Activated naive CD8-positive, alpha-beta T cell treated with anti-CD3 and anti-CD28 coated beads, Interleukin-2, amount 10 ng/mL, durations not matched to agents 7 days and 5 days (primary cell): ENCODE measurements at places on chromosomes 13 and 19. TPM values are rescaled to one million over a fixed set of nuclear protein-coding genes. Genes with fewer than 3 reads are reported as not detected.

BRME1 gene
- total RNA-seq = 5.5 TPM

SYNE4 gene
- 3.8 TPM for total RNA-seq

LYPD3 gene
- 1.2 TPM for total RNA-seq

ATP4A gene
- total RNA-seq = not detected

ADAT3 gene
- total RNA-seq = 9.3 TPM

SRRM5 gene
- total RNA-seq = 0.68 TPM

- no peak overlapping the region for H3K27ac ChIP-seq
- no peak for DNase-seq
- H3K27me3 ChIP-seq = peaks cover 35% of the 10 kb centered on the region
These were observed 10.4 kb downstream of the GJB2 start for GRCh38 chr13:20182231-20182846.

DNA sequence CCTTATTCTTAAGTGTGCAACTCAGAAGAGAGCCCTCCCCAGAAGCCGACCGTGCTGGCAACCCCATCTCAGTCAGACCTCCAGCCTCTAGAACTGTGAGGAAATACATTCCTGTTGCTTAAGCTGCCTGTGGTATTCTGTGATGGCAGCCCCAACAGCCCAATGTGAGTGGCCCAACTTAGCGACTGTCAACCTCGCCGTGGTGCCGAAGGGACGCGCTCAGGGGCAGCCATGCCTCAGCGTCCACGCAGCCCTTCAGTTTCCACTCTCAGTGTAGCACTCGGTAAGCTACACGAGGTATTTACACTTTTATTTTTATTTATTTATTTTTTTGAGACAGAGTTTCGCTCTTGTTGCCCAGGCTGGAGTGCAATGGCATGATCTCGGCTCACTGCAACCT, 18.4 kb downstream of the PROZ start:
- no peaks in the 10 kb centered on the region for H3K27me3 ChIP-seq
- DNase-seq = no peak
- H3K4me1 ChIP-seq = peaks cover 15% of the 10 kb centered on the region
- peaks cover 28% of the 10 kb centered on the region for H3K36me3 ChIP-seq
- H3K27ac ChIP-seq = no peak overlapping the region
- H3K4me3 ChIP-seq = no peak overlapping the region

DNA sequence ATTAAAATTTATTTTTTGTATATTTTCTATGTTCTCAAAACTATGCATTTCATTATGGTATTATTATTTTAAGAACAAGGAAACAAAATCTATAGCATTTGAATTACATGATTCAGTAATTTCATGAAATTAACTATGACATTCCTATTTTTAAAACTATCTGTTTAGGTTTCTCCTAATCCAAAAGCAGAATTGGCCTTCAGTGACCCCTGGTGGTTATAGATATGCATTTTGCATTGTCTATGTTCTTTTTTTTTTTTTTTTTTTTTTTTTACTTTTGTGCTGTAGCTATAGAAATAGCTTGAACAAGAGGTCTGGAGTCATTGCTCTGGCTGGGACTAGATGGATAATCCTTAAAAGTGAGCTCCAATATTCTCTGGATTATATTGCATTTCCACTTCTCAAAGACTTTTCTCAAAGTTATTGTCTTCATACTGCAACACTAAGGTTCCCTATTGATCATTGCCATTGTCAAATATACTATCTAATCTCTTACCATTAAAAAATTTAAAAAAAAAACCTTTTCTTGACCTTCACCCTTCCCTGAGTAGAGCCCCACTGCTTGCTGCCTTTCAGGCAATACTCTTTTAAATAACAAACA, 15.9 kb upstream of the DNAJC3 start:
- no peaks in the 10 kb centered on the region for H3K4me1 ChIP-seq
- peaks cover 31% of the 10 kb centered on the region for H3K27me3 ChIP-seq
- DNase-seq = no peak
- H3K36me3 ChIP-seq = no peaks in the 10 kb centered on the region
- no peak overlapping the region for H3K27ac ChIP-seq

GRCh38 chr13:102367836-102368235, 34.0 kb downstream of the FGF14 start:
- no peaks in the 10 kb centered on the region for H3K27me3 ChIP-seq
- H3K36me3 ChIP-seq = no peaks in the 10 kb centered on the region
- H3K4me1 ChIP-seq = no peaks in the 10 kb centered on the region
- H3K27ac ChIP-seq = no peak overlapping the region
- no peak for DNase-seq

- H3K36me3 ChIP-seq = no peaks in the 10 kb centered on the region
- no peak overlapping the region for H3K27ac ChIP-seq
- DNase-seq = no peak
- peaks cover 8% of the 10 kb centered on the region for H3K4me1 ChIP-seq
- no peak overlapping the region for H3K4me3 ChIP-seq
These were observed 21.2 kb downstream of the INSR start for GRCh38 chr19:7272856-7273578.

GRCh38 chr19:31451686-31452330, 102.6 kb upstream of the TSHZ3 start:
- no peaks in the 10 kb centered on the region for H3K4me1 ChIP-seq
- H3K4me3 ChIP-seq = no peak overlapping the region
- H3K27me3 ChIP-seq = peaks cover 3% of the 10 kb centered on the region
- H3K27ac ChIP-seq = no peak overlapping the region

GRCh38 chr13:67131393-67131792, 98.7 kb downstream of the PCDH9 start:
- H3K27me3 ChIP-seq = no peaks in the 10 kb centered on the region
- H3K4me1 ChIP-seq = peaks cover 3% of the 10 kb centered on the region
- DNase-seq = no peak
- H3K27ac ChIP-seq = no peak overlapping the region
- H3K4me3 ChIP-seq = no peak overlapping the region

DNA sequence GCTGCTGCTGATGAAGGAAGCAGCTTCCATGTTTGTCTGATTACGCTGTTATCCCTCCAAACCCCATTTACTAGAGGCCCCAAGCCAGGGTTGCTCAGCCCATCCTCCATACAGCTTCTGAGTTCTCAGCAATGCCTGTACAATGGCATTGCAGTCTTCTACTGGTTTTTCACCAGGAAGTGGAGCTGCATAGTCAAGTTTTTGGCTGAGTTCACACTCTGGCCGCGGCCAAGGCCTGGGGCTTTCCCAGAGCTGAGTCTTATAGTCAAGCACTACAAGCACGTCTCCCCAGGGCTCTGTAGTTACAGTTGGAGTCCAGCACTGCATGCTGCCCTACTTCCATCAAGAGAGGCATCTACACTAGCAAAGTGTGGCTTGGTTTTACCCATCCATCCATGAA, 182.5 kb downstream of the POU4F1 start:
- no peak overlapping the region for H3K27ac ChIP-seq
- no peak overlapping the region for H3K4me3 ChIP-seq
- H3K4me1 ChIP-seq = no peaks in the 10 kb centered on the region
- H3K36me3 ChIP-seq = no peaks in the 10 kb centered on the region
- no peak for DNase-seq
